Endothelial cell of umbilical vein (primary cell): ENCODE measurements at places on chromosomes 5 and 9. TPM values are rescaled to one million over a fixed set of nuclear protein-coding genes. Genes with fewer than 3 reads are reported as not detected.

Gene HK3
- not detected in 2 replicates for total RNA-seq

Gene SPEF2
- 0.73 and 0.76 TPM in 2 replicates for total RNA-seq

Gene CNTNAP3B
- total RNA-seq = 80.4 and 82.9 TPM in 2 replicates

Gene NFIB
- 160 and 174 TPM in 2 replicates for total RNA-seq

Gene OR1J2
- not detected in 2 replicates for total RNA-seq

Gene OGN
- not detected in 2 replicates for total RNA-seq

Gene ROPN1L
- total RNA-seq = 0.55 and 0.60 TPM in 2 replicates
